NCI-H2171 treated with DMSO at 0.1 percent for 48 hours (cell line): ENCODE measurements at places on chromosomes 4 and X.

GRCh38 chr4:75939890-75940691 is 722 bp downstream of the NAAA start:
- DNase-seq = peak; percentile 38

DNA sequence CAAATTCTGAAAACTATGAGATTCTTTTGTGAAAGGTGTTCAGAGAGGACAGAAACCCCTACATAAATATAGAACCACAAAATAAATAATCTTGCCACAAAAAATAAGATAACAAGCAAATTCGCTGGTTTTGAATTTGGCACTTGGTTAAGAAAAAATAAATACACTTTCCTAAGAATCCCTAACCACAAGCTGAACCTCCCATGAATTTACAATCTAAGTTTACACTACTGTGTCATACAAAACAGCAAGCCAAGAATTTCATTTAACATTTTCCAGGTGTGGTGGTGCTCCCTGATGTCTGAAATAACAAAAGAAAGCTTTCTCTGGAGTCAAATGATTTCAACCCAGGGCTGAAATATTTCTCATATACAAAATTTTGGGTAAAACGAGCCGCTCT is 121.0 kb downstream of the KCNIP4 start:
- no peak for DNase-seq

GRCh38 chr4:165118256-165118909 is 5.7 kb upstream of the TMEM192 start:
- DNase-seq = no peak

DNA sequence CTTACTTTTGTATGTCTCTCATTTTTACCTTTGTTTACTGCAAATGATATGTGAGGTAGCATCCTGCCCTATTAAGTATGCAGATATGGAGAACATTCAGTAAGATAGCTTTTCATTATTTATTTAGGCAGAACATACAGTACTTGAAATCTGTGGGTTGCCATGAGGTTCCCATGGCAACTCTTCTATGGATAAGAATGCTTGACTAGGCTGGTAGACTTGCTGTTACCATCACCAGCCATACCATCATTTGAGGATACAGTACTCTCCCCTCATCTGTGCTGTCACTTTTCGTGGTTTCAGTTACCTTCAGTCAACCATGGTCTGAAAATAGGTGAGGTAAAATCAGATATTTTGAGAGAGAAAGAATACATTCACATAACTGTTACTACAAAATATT is 56.7 kb downstream of the NAF1 start:
- DNase-seq = no peak

DNA sequence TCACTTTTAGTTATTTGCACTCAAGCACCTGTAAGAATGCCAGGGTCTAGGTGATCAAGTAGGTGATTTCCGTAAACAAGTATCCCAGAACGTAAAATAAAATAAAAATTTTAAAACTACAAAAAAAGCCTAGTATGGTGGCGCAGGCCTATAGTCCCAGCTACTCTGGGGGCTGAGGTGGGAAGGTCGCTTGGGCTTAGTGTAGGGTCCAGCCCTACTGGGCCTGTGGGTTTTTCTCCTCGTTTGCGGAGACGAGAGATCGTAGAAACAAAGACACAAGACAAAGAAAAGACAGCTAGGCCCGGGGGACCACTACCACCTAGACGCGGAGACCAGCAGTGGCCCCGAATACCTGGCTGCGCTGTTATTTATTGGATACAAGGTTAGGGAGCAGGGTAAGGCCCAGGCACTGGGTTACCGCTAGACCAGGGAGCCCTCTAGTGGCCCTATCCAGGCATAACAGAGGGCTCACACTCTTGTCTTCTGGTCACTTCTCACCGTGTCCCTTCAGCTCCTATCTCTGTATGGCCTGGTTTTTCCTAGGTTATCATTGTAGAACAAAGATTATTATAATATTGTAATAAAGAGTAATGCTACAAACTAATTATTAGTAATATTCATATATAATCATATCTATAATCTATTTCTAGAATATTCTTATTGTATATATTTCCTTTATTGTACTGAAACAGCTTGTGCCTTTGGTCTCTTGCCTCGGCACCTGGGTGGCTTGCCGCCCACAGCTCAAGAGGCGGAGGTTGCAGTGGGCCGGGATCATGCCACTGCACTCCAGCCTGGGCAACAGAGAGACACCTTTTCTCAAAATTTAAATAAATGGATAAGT is 38.4 kb downstream of the SAGE1 start:
- peak; percentile 13 for DNase-seq

GRCh38 chrX:17462881-17463280 is 87.9 kb downstream of the NHS start:
- DNase-seq = no peak

- DNase-seq = no peak
Measured at GRCh38 chr4:3303923-3304710, 11.3 kb downstream of the RGS12 start.

GRCh38 chr4:152659806-152660205 is 20.0 kb downstream of the TMEM154 start:
- no peak for DNase-seq

DNA sequence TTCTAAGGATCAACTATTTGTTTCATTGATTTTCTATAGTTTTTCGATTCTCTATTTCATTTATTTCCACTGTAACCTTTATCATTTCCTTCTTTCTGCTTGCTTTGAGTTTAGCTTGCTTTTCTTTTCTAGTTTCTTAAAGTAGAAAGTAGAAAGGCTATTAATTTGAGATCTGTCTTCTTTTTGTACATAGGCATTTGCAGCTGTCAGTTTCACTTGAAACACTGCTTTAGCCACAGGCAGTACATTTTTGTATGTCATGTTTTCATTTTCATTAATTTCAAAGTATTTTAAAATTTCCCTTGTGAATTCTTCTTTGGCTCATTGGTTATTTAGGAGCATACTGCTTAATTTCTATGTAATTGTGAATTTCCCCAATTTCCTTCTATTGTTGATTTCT is 152.2 kb downstream of the SH3KBP1 start:
- DNase-seq = no peak

GRCh38 chr4:108834166-108834834 is 71.4 kb upstream of the ETNPPL start:
- DNase-seq = no peak

- peak; percentile 8 for DNase-seq
Measured at GRCh38 chr4:77618383-77619241, 13.0 kb downstream of the CXCL13 start.

DNA sequence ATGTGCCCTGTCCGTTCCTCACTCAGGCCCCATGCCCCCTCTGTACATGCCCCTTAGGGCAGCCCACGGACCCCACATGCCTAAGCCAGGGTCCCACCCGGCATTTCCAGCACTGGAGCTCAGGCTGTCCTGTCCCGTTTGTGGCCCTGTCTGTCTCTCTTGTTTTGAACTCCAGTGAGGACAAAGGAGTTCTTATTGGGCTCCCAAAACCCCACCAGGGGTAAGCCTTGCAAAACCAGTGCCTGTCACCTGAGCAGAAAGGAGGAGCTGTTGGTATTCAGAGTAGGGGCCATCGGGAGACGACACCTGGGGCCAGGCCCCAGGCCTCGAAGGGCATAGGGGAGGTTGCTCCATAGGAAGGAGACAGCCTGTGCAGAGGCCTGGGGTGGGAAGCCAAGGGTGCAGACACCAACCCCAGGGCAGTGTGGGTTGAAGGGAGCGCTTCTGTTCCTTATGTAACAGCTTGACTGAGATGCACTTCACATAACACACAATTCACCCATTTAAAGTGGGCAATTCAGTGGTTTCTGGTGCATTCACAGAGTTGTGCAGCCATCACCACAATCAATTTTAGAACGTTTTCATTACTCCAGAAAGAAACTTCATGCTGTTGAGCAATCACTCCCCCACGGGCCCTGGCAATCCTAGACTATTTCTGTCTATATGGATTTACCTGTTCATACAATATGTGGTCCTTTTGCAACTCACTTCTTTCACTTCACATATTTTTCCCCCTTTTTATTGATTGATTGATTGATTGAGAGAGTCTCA is 31.7 kb downstream of the MAN2B2 start:
- DNase-seq = no peak

GRCh38 chr4:69096111-69096656 is at the start of gene UGT2B7:
Gene UGT2B7, plus strand, starts transcription at chr4:69096474. Its CDS starts 47 bp downstream, at chr4:69096521.
- DNase-seq = no peak

- no peak for DNase-seq
Measured at GRCh38 chrX:12906046-12906761, at the start of gene TLR8. Gene TLR8, plus strand, starts transcription at chrX:12906620. Its CDS starts 87 bp downstream, at chrX:12906707.

DNA sequence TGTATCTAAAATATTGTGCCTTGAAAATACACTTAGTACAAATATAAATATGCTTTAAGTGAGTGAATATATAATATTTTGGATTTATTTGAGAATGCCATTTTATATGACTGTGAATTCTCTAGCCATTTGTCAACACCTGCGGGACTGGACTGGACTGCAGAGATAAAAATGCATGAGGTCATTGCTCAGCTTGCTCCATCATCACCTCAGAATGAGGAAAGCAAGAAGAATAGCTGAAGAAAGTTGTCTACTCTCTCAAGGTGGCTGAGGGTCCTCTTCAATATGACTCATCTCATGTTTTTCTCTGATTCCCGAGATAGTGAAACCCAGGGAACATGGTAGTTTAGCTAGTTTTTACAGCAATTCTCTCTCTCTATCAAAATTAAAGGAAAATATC is 732.5 kb upstream of the AGA start:
- no peak for DNase-seq

- DNase-seq = no peak
Measured at GRCh38 chr4:100778431-100778830, 260.6 kb upstream of the EMCN start.

GRCh38 chr4:123291329-123291728 is 105.3 kb upstream of the SPRY1 start:
- no peak for DNase-seq

- no peak for DNase-seq
Measured at GRCh38 chr4:142373610-142374009, 472.5 kb downstream of the INPP4B start.

GRCh38 chr4:68129793-68130192 is at the start of gene TMPRSS11F:
Gene TMPRSS11F, minus strand, starts transcription at chr4:68129869. Its CDS starts 49 bp downstream, at chr4:68129820.
- DNase-seq = no peak

DNA sequence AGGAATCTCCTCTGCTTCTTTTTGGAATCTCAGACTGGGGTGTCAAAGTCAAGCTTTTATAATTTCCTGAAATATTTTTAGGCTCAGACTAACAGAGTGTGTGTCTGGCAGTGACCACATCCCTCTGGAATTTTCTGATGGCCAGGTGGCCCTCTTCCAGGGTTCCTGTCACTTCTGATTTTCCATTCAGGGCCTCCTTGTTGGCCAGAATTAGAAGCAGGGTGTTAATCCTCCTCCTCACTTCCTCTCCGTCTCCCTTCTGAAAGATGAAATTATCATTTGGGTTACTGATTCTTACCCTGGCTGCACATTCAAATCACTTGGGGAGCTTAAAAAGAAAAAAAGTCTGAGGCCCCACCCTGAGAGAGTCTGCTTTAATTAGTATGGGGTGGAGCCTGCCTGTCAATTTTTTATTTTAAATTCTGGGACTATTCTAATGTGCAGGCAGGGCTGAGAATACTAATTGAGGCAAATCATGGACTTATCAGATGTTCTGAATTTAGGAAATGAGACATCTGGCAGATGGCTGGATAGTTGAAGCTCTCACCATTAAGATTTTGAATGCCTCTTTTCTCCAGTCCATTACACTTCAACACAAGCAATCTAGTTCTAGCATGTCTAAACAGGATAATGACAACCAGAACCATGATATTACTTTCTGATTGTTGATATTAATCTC is 43.2 kb downstream of the HAND2 start:
- peak; percentile 90 for DNase-seq

- no peak for DNase-seq
Measured at GRCh38 chr4:150999086-150999485, 16.0 kb downstream of the LRBA start.

DNA sequence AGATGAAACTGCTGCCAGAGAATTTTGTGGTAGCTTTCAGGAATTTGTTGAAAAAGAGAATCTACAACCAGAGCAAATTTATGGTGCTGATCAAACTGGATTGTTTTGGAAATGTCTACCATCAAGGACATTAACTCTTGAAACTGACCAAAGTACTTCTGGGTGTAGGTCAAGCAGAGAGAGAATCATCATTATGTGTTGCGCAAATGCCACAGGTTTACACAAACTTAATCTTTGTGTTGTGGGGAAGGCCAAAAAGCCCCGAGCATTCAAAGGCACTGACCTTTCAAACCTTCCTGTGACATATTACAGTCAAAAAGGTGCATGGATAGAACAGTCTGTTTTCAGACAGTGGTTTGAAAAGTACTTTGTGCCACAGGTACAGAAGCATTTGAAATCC is 2.1 kb downstream of the TIGD2 start:
- no peak for DNase-seq

- no peak for DNase-seq
Measured at GRCh38 chrX:119885554-119886428, 9.9 kb upstream of the AKAP14 start.

- no peak for DNase-seq
Measured at GRCh38 chr4:108166038-108166437, 2.7 kb downstream of the LEF1 start.

GRCh38 chr4:13248621-13249298 is 235.4 kb downstream of the RAB28 start:
- no peak for DNase-seq

DNA sequence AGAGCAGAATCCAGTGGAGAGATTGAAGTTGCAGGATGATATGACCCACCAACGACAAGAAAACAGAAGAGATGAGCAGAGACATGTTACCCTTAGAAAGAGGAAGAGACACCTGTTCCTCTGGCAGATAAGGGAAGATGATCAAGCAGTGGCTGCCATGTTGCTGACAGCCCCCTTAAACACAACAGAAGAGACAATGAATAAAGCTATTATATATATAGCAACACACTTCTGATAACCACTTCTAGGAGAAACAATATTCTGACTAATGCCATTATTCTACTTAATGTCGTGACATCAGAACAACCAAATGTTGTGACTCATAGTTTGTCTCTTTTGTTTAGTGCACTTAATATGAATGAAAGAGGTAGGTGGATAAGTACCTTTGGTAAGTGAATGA is 44.9 kb downstream of the SH3RF1 start:
- DNase-seq = no peak

GRCh38 chrX:3378156-3378555 is 31.7 kb upstream of the MXRA5 start:
- no peak for DNase-seq

- peak; percentile 1 for DNase-seq
Measured at GRCh38 chrX:118459494-118459893, 36.1 kb upstream of the DOCK11 start.

DNA sequence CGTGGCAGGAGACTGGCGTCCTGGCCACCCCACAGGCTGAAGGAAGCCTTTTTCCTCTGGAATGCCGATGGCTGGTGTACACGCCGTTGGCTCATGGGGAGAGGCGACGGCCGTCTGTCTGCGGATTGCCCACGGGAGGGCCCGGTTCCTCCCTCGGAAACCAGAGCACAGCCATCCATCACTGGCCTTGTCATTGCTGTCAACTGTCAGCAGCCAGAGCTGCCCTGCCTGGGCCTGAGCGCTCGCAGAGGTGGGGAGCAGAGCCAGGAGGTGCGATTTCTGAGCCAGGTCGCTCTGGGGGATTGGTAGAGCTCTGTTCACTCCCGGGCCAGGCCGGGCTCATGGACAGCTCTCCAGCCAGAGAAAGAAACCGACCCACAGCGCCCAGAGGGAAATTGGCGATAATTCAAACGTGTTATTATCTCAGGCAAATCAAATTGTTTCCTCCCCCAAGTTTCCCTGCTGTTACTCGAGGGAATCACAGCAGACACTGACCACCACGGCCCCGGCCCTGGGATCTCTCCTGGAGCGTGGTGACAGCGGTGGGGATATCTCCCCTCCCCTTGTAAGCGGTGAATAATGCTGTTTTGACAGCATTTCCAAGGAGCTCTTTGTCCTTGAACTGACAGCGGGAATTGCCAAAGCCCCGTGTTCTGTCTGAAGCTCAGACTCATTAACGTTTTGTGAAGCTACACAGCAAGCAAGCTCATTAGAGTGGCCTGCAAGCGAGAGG is 220.9 kb upstream of the PSAPL1 start:
- no peak for DNase-seq
